ENCODE measurements at places on chromosomes 1 and 21.

- DNase-seq, result no peak
These were observed 54.2 kb downstream of the VANGL2 start for GRCh38 chr1:160454371-160455152.

GRCh38 chr1:207941665-207942064 lies 30.7 kb upstream of the CD34 start:
- DNase-seq, result no peak

GRCh38 chr1:241423541-241424479 lies 66.8 kb upstream of the RGS7 start:
- DNase-seq, result peak; percentile 36

DNA sequence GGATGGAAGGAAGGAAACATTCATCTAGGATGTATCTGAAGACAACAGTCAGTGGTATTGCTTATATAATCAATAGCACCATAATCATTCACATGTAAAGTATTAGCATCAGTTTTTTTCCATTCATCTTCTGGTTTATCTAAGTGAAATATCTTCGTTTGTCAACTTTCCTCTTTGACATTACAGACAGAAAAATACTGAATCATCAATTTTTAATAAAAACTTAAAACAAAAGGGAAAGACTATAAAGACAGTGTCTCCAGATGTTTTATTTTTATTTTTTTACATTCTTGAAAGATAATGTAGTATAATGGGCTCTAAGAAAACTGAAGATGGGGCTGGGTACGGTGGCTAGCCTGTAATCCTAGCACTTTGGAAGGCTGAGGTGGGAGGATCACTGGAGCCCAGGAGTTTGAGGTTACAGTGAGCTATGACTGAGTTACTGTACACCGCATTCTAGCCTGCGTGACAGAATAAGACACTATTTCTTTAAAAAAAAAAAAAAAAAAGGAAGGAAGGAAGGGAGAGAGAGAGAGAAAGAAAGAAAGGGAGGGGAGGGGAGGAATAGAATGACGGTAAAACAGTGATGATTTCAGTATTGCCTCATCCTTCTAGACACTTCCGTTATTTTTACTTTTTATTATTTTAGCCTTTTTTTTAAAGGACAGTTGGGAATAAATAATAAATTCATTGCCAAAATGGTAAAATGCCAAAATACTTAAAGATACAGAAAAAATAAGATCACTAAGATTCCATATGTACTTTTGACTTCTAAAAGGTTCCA lies 89.5 kb downstream of the NRIP1 start:
- no peak for DNase-seq

DNA sequence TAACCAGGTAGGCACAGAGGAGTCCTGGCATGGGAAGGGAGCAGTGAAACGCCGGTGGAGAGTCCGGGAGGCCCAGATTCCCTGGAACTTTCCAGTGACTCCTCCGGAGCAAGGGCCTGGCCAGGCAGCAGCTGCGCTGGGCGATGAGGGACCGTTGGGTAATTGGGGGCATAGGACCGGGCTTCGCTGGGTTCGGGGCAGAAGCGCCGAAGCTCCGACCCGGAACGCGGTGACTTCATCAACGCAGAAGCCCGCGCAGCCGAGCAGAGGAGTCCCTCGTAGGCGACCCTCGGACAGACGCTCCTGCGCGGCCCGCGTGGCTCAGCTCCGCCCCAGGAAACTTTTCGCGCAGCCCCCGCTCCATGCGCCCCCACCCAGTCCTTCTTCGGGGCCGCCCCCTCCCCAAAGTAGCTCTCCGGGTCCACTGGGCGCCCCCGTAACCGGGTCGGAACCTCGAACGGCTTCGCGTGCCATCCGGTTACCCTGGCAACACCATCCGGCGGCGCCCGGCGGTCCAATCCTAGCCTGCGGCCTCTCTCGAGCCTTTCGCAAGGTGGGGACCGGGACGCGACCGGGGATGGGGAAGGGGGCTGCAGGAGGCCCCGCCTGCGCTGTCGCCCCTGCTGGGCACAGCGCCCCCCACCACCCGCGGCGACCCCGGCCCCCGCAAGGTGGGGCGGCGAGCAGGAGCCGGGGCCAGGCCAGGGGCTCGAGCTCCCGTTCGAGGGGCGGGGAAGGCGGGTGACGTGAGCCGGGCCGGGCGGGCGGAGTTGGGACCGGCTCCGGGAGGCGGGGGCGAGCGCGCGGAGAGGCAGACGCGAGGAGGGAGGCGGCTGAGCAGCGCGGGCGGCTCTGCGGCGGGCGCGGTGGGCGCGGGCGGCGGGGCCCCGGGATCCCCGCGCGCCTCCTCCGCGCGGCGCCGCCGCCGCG lies at the start of gene AJAP1:
TSS of gene AJAP1 (plus strand) at position 814 of the 930 bp plus-strand sequence. CDS start 817 bp downstream, outside the sequence.
- DNase-seq, result no peak

- peak; percentile 70 for DNase-seq
These were observed 105.9 kb upstream of the HNRNPU start for GRCh38 chr1:244970236-244970743.

DNA sequence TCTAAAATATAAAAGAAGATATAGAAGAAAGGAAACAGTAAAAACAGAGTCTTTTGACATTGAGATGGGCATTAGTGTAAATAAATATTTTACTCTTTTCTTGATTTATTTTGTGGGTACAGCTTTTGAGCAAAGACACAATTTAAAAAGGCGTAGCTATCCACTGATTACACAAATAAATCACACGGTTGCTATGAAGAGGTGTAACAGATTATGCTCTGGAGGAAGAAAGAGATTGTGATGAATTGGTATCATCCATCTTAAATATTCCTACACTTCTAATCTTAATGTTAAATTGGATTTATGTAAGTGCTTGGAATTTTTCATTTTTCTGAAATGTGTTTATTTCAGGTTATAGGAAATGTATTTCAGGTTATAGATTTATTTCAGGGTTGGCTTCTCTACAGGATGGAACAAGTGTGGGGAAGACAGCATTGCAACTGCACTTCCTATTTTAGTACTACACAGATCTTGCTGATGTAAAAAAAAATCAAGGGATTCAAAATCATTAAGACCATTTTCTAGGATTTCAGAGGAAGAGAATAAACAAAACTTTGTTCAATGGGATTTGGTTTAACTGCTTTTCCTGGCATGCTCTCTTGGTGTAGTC lies 15.3 kb downstream of the XCL1 start:
- DNase-seq, result no peak

DNA sequence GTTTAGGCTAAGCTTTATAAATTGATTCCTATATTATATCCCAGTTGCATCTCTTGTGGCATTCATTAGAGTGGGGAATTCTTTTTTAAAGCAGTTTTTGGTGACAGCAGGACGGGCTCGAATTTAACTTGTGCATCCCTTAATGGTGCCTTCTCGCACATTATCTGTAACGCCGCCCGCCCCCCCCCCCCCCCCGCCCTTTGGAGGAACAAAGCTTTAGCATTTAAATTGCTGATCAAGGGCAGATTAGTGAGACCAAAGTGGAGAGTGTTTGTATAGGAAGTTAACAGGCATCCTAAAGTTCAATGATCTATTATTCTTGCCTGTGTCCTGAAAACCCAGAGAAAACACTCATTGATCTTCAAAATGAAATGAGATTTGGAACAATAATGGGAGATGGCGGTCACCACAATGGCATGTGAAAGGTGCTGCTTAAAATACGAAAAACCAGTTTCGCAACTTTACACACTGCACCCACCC lies 2.2 kb downstream of the LMO4 start:
- DNase-seq, result peak; percentile 46

- no peak for DNase-seq
These were observed 300.6 kb downstream of the ZNF326 start for GRCh38 chr1:90295534-90295933.

DNA sequence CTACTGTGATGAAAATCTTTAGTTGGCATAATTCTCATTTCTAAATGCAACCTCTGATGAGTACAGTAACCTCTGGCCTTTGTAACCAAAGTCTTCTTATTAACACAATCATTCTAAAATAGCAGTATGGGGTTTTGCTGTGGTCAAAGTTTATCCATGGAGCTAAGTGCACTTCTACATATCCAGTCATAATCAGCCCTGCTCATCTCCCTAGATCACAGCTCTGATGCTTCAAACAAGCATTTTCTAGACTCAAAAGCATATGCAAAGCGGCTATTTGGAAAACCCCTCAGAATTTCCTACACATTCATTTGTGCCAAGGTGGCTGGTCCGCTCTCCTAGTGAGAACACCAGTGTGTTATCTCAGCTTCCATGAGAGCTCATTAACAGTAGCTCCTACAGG lies 418.6 kb downstream of the MRPL39 start:
- peak; percentile 25 for DNase-seq

DNA sequence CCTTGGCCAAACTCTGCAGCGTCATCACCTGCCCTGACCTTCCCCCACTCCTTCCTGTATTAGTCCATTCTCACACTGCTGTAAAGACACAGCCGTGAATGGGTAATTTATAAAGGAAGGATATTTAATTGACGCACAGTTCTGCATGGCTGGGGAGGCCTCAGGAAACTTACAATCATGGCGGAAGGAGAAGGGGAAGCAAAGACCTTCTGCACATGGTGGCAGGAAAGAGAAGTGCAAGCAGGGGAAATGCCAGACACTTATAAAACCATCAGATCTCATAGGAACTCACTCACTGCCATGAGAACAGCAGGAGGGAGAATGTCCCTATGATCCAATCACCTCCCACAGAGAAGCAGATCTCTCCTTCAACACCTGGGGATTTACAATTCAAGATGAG lies 408.5 kb downstream of the PTPRU start:
- no peak for DNase-seq

DNA sequence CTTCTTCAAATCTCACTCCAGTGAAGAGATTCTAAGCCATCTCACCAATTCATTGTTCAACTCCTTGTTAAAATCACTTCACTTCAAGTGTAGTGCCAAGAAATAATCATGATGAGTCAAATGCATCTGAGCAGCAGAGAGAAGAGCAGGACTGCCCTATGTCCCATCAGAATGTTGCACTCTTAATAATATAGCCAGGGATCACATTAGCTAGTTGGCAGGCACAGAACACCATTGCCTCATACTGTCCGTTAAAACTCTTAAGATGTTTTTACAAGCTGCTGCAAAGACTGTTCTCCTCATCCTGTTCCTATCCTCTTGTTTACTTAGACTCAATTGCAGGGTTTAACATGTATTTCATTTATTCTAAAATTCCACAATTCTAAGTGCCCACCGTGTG lies 432.9 kb downstream of the PLPP3 start:
- no peak for DNase-seq

DNA sequence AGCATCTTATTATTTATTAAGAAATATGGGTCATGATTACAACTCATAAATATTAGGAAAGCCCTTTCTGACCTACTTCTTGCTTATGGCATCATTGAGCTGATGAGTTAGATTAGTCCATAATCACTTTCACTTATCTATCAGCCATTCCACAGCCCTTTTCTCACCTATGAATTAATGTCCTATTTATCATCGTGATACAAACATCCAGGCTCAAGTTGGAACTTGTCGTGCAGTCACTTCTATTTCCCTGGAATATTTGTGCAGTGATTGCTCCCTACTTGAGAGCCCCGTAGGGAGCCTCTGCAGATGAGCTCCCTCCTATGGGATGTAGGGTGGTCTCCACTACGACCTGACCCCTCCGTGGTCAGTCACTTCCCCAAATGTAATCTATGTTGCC lies 8.1 kb upstream of the F3 start:
- DNase-seq, result no peak

GRCh38 chr1:57866998-57867397 lies 443.1 kb upstream of the DAB1 start:
- no peak for DNase-seq

DNA sequence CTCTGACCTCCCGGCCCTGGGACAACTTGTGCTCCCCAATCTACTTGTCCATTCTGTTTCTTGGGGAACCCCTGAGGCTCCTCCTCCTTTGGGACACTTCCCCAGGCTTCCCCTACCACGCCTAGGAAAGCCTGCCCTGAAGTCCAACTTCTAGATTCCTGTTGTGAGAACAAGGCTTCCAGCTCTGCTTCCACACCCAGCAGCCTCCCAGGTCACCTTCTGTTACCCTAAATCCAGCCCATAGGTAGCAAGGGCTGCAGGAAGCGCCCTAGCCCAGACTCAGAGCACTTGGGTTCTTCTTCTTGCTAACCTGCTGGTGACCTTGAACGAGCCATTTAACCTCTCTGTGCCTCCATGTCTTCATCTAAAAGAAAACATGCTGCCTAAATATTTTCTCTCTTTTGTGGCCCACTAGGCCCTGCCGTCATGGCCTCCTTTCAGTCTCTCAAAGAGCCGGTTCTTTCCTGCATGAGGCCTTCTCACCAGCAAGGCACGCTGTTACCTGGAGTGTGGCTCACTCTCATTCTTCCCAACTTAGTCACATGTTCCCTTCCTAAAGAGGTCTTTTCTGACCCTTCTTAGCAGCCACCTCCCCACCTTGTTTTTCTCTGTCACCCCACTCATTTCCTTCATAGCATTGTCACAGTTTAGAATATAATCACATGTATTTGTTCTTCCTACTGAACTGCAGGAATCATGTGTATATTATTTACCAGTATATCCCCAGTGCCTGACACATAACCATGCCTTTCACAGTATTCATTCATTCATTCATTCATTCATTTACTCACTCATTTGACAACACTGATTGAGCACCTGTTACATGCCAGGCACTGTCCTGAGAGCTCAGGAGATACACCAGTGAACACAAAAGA lies 1.4 kb downstream of the CAPN2 start:
- no peak for DNase-seq

GRCh38 chr21:38500073-38500472 lies 1.8 kb upstream of the ERG start:
- DNase-seq, result no peak

All from GM13977 (cell line).